ENCODE measurements at places on chromosomes 4 and X.

- DNase-seq: no peak
Observed at GRCh38 chr4:150591904-150592303, 10.0 kb downstream of the MAB21L2 start.

DNA sequence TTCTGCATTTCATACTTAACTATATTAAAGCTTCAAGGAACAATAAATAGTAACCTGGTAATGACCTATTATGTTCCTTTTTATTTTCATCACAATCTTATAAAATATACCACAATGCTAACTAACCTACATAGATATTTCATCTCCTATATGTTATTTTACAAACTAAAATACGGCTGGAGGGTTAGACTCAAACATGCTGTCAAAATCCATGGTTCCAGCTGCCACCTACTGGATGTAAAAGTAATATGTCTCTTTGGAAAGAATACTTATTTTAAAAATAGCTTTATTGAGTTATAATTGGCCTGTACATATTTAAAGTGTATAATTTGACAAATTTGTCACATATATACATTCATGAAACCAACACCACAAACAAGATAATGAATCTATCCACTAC lies 15.0 kb downstream of the RGN start:
- no peak for DNase-seq

DNA sequence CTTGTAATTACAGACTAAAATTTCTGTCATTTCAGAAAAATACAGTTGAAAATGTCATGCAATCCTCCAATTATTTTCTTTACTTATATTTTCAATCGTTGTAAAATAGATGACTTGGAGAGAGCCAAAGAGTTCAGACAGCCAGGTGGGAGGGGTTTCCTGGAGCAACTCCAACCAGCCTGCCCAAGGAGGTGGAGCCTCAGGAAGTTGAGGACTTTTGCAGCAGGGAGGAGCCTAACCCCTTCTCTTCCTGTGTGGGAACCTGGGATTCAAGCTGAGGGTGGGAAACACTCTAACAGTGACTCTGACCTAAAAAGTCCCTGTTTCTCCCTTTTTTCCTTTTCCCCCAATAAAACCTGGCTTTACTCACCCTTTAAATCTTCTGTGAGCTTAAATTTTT lies 72.2 kb upstream of the GABRG1 start:
- DNase-seq: no peak

GRCh38 chrX:111352424-111352823 lies 59.6 kb downstream of the DCX start:
- DNase-seq: no peak

GRCh38 chrX:84216881-84217280 lies 28.9 kb upstream of the RPS6KA6 start:
- no peak for DNase-seq

DNA sequence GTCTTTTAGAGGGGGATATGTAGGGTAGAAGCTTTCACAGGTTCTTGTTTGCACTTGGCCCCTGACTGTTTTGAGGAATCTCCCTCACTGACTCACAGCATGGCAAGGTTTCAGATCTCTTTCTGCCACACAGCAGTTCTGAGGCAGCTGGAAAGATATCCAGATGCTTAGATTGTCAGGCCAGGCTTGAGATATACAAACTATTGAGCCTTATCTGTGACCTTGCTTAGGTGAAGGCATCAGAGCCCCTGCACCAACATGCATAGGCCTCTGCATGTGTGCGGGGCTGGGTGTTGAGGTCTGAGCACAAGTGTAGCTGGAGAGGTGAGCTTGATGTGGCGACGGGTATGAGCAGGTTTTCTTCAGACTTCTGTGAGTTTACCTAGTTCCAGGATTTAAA lies 80.9 kb upstream of the MSANTD1 start:
- DNase-seq: no peak

DNA sequence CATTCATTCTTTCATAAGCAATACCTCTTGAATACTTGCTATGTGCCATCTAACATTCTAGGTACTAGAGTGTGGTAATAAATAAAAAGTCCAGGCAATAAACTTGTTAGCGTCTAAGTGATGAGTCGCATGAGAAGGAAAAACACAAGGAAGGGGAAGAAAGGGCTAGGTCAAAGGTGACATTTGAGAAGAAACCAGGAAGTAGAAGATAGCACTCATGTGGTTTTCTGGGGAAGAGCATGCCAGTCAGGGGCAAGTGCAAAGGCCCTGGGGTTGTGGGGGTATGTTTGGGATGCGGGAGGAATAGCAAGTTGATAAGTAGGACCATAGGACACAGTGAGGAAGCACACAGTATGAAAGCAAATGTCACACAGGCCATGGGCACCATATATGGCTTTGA lies 157.0 kb downstream of the TSPAN5 start:
- no peak for DNase-seq

GRCh38 chr4:2042204-2042946 lies 16.8 kb upstream of the NAT8L start:
- no peak for DNase-seq

GRCh38 chr4:4386736-4387392 lies at the start of gene NSG1:
NSG1 (plus strand) TSS chr4:4387102; CDS start chr4:4387630, 528 bp downstream.
- no peak for DNase-seq

DNA sequence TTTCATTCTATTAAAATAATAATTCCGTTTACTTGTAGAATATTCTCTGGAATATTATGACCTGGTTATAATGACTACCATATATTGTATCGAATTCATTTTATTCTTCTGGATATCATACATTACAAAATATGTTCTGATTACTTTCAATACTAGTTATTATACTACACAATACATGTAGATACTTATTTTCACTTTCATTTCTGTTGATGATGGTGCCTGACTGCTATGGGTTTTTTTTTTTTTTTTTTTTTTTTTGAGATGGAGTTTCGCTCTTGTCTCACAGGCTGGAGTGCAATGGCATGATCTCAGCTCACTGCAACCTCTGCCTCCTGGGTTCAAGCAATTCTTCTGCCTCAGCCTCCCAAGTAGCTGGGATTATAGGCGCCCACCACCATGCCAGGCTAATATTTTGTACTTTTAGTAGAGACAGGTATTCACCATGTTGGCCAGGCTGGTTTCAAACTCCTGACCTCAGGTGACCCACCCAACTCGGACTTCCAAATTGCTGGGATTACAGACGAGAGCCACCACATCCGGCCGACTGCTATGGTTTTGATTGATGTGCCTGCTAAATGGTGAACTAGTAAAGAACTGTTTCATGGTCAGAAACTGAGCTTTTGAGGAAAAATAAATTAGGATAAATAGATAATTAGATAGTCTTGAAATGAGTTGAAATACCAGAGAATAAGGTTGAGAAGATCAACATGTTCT lies 39.5 kb downstream of the PCDH10 start:
- no peak for DNase-seq

GRCh38 chr4:118866442-118866841 lies 22.2 kb upstream of the SYNPO2 start:
- no peak for DNase-seq

- DNase-seq: no peak
Observed at GRCh38 chr4:184553891-184554290, 79.5 kb upstream of the IRF2 start.

- DNase-seq: no peak
Observed at GRCh38 chrX:13419276-13419675, 99.4 kb upstream of the ATXN3L start.

DNA sequence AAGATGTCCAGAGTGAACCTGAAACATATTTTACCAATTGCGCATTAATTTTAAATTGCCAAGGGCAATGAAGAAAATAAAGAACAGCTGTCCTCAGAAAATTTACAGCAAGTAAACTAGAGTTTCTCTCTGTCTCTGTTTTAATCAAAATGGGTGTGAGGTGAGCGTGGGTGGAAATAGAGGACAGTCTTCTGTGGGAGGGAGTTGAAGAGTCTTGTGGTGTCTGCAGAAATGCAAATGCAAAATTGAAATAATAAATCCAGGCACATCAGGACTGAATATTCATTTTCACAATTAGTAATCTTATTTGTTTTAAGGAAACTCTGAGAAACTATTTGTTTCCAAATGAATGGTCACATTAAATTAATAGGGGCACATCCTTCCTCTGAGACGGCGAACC lies 192.0 kb downstream of the ARHGAP10 start:
- no peak for DNase-seq

GRCh38 chr4:130636486-130636885 lies 1540.5 kb downstream of the C4orf33 start:
- no peak for DNase-seq

DNA sequence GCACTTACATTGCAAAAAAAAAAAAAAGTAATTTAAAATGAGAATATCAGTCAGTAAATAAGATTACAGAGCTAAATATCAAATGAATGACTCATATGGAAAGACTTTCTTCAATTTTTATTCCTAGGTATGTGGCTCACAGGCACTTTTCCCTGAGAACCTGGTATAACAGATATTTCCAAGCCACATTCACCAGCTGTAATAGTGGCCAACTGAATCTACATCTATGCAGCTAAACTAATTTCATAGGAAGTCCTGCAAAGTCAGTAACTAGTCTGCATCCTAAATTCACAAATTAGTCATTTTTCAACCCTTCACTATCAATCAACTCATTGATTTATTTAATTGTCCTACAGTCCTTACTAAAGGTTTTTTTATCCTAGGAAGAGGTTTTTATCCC lies 5.6 kb downstream of the PDE5A start:
- no peak for DNase-seq

DNA sequence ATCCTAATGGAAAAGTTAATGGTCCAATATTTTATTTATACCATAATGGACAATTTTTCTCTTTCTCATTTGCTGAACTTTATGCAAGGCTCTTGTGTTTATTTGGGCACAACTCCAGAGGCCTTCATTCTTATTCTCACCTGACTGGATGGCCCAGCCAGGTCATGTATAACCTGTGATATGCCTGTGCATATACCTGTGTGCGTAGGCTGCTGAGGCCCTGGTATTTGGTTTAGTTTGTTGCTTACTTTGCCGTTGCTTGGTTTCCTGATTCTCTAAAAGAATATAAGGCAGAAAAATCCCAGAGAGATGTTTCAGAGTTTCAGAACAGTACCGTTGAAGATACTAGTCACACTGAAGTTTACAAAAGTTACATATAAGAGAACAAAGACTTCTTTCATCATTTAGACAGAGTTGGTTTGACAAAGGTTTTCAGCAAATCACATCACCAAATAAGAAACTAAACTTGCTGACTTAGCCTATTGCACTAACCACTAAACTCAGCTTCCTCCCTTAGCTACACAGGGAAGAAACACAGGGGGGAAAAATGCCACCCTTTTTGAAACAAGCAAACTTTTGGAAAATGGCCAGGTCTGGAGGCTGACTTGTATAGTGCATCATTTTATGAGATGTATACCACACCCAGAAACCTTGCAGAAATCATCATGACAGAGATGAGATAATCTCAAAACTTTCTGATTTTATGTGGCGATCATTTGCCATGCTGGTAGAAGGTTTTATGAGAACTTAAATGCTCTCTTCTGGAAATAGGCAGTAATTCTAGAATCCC lies 248.5 kb downstream of the GRIA3 start:
- no peak for DNase-seq

- DNase-seq: no peak
Observed at GRCh38 chr4:26365537-26366150, 44.8 kb downstream of the RBPJ start.

- no peak for DNase-seq
Observed at GRCh38 chr4:6123976-6124375, 76.4 kb downstream of the JAKMIP1 start.

DNA sequence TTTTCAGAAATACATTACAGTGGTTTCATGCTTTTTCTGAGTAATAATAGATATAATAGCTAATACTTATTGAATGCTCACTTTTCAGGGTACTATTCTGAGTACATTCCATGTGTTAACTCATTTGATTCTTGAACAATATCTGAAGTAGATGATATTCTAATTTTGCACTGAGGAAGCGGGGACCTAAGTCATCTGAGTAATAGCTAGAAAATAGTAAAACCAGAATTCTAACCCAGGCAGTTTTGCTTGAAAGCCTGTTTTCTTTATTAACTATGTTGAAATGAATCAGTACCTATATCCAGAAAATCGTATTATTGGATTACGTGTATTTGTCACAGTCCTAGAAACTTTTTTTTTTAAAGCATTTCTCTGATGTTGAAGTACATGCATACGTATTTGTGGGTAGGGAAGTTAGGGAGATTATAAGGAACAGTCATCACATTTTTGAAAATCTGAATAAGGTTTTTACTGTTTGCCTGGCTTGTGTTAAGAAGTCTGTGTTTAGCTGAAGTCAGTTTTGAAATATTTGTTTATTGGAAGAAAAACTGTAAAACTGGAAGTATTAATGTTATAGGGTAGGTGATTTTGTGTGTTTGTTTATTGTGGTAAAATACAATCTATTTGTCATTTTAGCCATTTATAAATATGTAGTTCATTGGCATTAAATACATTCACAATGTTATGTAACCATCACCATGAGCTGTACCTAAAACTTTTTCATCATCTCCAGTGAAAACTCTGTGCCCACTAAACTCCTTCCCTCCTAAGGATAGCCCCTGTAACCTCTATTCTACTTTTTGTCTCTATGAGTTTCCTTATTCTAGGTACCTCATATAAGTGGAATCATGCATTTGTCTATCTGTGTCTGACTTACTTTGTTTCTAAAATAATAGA lies 55.3 kb downstream of the FIP1L1 start:
- DNase-seq: no peak

GRCh38 chrX:34426334-34426733 lies 230.8 kb downstream of the TMEM47 start:
- DNase-seq: no peak

GRCh38 chr4:178080312-178080711 lies 638.1 kb upstream of the AGA start:
- no peak for DNase-seq

GRCh38 chr4:143482840-143483239 lies 30.7 kb upstream of the SMARCA5 start:
- no peak for DNase-seq
